NK-92 treated with Interleukin-12 subunit alpha and Interleukin-12 subunit beta, amount 100 ng/mL, for 24 hours (cell line): ENCODE measurements at places on chromosomes 4 and X.

DNA sequence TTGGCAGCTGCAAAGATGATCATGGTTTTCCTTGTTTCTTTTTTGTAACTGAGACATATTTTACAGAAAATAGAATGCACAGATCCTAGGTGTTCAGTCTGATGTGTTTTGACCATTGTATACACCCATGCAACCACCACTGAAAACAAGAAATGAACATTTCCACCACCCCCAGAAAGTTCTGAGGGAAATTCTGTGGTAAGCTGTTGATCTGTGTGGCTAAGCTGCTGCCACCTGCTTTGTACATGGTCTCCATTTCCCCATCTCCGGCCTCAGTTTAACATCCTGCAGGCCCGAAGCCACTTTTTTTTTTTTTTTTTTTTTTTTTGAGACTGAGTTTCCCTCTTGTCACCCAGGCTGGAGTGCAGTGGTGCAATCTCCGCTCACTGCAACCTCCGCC is 65.3 kb downstream of the NYX start:
- no peak for DNase-seq

GRCh38 chrX:14963447-14964236 is 90.4 kb downstream of the MOSPD2 start:
- no peak for DNase-seq

DNA sequence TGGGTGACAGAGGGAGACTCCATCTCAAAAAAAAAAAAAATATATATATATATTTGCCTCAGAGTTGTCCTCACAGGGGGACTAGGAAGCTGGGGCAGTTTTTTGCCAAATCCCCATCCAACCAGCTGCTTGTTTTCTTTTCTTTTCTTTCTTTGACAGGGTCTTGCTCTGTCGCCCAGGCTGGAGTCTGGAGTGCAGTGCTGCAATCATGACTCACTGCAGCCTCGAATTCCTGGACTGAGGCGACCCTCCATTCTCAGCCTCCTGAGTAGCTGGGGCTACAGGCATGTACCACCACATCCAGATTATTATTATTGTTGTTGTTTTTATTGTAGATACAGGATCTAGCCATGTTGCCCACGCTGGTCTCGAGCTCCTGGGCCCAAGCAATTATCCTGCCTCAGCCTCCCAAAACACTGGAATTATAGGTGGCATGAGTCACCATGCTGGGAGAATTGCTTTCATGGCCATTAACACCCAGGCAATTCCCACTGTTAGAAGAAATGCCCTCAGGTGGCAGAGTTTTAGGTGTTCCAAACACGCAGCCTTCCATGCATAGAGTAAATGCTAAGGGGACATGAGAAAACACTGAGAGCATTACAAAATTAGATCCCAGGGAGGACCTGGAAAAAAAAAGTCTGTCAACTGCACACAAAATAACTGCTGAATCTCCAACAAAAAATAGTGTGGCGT is 98.0 kb downstream of the ARHGAP6 start:
- no peak for DNase-seq

DNA sequence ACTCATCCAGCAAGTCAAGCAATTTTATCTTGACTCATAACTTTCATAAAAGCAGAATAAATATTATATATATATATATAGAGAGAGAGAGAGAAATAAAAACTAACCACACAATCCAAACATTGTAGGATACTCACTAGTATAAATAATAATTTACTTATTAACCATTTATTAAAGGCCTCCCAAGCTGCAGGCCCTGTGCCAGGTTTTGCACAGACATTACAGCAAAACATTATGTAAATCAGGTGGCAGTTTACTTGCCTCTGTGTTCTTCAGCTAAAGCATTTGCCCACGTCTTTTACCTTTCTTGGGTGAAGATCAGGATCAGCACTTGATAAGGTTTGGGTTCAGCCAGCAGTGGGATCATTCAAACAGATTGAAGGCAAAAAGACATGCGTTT is 75.6 kb downstream of the CLDN22 start:
- DNase-seq, result no peak

DNA sequence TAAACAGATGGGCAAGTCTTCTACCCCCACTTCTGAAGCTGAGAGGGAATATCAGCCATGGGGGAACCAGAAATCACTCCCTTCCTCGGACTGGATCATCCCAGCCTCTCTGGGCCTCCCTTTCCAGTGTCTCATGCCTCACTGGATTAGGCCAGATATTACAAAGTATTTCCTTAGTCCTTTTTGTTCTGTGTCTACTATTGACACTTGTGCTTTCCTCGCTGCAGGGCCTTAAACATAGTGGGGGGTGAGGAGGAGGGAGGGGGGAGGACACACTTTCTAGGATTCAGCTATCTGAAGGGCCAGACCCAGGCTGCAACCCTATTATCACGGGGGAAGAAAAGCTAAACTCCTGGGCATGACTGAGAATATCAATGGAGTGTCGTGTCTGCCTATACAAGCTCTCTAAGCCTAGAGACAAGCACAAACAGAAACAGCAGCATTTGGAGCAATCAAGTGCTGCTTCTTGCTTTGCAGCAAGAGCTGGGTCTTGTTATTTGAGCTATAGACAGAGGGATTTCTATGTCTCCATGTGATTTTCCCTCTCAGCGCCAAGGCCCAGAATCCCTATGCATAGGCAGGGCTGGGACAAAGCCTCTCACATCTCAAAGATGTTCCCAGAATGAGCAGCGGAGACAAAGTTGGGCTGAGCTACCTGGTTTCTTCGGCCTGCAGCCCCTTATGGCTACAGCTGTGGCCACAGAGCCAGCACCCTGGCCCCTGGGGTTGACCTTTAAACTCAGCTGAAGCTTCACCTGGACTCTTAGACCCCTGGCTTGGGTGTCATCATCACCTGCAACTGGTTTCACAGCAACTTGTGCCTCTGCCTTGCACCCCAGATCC is 20.2 kb downstream of the PJA1 start:
- no peak for DNase-seq

GRCh38 chr4:39066371-39066770 is 4.3 kb downstream of the KLHL5 start:
- DNase-seq, result no peak

- DNase-seq, result no peak
Measured at GRCh38 chrX:1472975-1473374, 20.3 kb upstream of the ASMTL start.

DNA sequence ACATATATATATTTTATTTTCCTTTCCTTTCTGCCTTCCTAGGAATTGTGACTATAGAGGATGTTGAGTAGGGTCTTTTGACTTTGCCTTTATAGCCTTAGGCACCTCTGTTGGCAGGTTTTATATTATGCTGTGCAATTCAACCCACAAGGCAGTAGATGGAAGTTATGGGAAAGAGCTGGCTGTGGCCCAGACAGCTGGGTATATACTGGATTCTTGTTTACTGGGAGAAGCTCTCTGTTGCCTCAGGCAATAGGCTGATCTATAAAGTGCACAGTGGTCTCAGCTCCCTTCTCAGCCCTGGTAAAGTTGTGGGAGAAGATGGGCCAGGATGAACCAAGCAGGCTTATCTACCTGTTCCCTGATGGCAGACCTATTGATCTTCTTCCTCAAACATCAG is 342.0 kb downstream of the GBA3 start:
- DNase-seq, result no peak

GRCh38 chrX:123731987-123732669 is 724 bp downstream of the THOC2 start:
- DNase-seq, result no peak

- DNase-seq, result no peak
Measured at GRCh38 chr4:142547974-142548373, 298.1 kb downstream of the INPP4B start.

- DNase-seq, result no peak
Measured at GRCh38 chr4:75135068-75135825, 202.3 kb downstream of the PARM1 start.

GRCh38 chr4:145939441-145939750 is 773 bp upstream of the ZNF827 start:
- no peak for DNase-seq

DNA sequence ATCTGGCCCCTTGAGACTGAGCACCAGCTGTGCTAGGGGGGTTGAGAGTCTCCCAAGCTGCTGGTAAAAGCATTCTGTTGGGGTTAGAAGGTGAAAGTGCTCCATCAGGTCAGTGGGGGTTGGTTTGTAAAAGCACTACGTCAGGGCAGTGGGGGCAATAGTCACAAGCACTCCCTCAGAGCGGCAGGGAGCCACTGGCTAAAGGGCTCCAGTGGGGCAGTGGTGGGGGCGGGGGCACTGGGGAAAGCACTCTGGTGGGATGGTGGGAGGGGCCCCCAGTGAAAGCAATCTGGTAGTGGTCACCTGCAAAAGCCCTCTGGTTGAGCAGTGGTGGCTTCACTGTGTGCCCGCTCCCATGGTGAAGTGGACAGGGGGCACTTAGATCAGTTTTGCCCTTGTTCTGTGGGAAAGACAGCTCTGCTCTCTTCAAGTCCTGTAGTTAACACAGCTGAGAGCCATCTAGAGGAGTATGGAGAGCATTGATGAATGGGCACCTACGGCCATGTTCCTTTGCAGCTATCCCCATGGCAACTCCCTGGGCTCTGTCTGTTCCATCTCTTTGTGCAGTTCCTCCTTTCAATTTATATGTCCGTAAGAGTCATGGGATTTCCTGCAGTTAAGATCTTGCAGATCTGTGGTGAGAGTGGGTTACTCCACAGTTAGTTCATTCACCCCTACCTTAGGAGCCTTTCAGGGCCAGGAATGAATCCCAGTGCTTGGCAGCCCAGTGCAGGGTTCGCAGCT is 106.4 kb downstream of the SH3BGRL start:
- no peak for DNase-seq

GRCh38 chr4:156643826-156644225 is 327.8 kb downstream of the PDGFC start:
- no peak for DNase-seq

- DNase-seq, result no peak
Measured at GRCh38 chrX:30971774-30972603, 82.9 kb upstream of the TAB3 start.

GRCh38 chr4:189940178-189941004 is at the start of gene FRG1:
Gene FRG1 (plus strand): TSS chr4:189940872. CDS start chr4:189941010, 138 bp downstream.
- no peak for DNase-seq

GRCh38 chr4:24209906-24210305 is 320.1 kb upstream of the PPARGC1A start:
- DNase-seq, result no peak

DNA sequence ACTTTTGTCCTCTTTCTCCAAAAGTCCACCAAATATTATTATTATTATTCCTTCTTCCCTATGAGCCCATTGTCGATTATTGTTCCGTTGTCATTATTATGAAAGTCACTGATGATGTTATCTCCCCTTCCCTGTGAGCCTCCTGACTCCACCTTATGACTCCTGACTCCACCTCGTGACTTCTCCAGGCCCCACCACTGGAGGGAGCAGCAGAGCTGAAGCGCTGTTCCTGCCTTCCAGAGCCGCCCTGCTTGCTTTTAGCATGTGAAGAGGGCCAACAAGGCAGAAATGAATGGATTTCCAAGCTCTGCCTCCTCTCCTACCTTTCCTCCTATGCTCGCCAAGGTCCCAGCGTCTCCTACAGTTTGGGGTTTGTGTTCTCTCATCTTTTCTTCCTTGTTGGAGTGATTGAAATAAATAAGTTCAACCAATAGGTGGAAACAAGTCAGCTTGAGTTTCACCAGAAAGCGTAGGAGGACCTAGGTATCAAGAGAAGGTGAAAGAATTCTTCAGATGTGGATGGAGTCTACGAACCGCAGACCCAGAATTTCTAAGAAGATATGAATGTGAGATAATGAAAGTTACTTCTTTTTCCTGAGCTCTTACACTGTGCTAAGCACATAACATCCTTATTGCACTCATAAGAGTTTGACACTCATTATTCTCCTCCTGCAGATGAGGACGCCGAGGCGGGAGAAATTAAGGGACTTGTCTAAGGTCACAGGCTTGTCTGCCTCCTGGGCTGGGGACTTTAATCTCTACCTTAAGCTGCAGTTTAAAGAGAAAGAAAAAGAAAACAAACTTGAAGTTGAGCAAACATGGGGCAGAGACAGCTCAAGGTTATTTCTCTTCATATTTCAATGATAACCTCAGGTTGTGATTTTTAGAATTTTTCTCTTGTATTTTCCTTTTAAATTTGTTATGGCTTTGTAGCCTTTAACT is 26.1 kb downstream of the IGSF1 start:
- no peak for DNase-seq

DNA sequence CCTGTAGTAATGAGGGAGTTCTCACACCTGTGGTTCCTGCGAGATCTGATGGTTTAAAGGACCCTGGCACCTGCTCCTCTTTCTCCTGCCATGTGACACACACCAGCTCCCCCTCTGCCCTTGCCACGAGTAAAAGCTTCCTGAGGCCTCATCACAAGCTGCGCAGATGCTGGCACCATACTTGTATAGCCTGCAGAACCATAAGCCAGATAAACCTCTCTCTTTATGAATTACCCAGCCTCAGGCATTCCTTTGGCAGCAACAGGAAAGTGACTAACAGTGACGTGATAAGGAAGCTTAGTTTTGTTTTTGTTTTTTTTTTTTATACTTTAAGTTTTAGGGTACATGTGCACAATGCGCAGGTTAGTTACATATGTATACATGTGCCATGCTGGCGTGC is 130.9 kb downstream of the AFAP1 start:
- DNase-seq, result no peak

DNA sequence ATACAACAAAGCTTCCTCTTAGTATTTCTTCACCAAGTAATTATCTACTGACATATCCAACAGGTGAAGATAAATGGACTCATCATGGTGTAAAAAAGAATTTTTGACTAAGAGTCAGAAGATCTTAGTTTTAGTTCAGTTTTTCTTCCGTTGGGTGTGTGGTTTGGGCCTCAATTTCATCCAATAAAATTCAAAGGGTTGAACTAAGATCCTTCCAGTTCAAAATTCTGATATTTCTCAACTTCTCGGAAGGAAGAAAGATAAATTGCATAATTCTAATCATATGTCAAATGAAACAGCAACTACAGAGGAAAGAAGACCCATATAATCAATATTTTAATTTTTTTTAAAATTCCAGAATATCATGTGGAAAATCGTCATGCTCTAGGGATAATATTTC is 192.7 kb downstream of the SPRY1 start:
- DNase-seq, result no peak

DNA sequence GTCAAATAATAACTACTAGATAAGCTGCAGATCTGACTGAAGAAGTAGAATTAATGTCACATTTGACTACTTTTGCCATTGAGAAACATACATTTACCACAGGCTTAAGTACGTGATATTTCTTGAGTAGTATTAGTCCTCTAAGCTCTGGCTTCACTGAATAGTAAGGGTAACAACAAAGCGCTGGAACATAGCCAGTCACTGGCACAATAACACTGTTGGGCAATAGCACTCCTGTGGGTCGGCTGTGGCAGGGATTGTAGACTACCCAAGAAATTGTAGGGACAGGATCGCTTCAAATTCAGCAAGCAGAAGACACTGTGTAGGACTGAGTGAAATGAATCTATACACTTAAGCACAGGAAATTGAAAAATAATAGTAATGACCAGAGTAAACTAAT is 27.1 kb upstream of the IL15 start:
- no peak for DNase-seq
